Stimulated activated CD8-positive, alpha-beta memory T cell treated with anti-CD3 and anti-CD28 coated beads, Interleukin-7, amount 100 ng/mL, for 24 hours (primary cell): ENCODE measurements at places on chromosomes 4 and X.

DNA sequence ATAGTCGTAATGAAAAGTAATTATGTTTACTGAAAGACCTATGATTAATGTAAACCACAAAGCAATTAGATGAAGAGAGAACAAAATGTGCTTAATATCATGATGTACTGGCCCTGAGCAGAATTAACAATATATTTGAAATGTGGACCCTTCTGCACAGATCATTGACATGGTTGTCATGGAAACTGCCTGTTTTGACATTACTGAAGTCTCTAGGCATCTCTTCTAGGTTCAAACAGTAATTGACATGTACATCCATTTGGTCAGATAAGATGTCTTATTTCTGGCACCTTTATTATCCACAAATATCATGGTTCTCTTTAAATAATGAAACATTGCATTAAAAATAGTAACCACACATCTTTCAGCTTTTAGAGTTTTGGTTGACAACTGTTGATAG, 251.7 kb upstream of the GNPDA2 start:
- DNase-seq, result no peak

GRCh38 chr4:16360694-16361262, 134.5 kb upstream of the TAPT1 start:
- no peak for DNase-seq

DNA sequence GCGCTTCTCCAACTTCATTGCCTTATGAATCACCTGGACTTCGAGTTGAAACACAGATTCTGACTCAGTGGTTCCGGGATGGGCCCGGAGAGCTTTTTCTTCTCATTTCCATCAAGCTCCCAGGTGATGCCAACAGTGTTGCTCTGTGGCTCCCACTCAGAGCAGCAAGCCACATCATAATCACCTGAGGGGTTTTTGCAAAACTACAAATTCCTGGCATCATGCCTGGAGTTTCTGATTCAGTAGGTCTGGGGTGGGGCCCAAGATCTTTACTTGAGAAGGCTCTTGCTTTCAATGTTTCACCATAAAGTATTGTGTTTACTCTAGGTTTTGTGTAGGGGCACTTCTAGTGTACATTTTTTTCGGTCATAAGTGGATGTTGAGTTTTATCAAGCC, 7.0 kb downstream of the MTM1 start:
- no peak for DNase-seq

GRCh38 chr4:114535725-114536124, 62.9 kb upstream of the UGT8 start:
- DNase-seq, result no peak
